Amniotic epithelial cell (primary cell): ENCODE measurements at places on chromosomes 7 and 10.
A peak's percentile ranks its signal among the peaks of the same experiment; 100 is the strongest.

GRCh38 chr7:151248346-151249033 lies at the start of gene SMARCD3:
TSS of gene SMARCD3 (minus strand) at chr7:151248694. CDS start at chr7:151248562, 132 bp downstream.
- peak; percentile 67 for DNase-seq

DNA sequence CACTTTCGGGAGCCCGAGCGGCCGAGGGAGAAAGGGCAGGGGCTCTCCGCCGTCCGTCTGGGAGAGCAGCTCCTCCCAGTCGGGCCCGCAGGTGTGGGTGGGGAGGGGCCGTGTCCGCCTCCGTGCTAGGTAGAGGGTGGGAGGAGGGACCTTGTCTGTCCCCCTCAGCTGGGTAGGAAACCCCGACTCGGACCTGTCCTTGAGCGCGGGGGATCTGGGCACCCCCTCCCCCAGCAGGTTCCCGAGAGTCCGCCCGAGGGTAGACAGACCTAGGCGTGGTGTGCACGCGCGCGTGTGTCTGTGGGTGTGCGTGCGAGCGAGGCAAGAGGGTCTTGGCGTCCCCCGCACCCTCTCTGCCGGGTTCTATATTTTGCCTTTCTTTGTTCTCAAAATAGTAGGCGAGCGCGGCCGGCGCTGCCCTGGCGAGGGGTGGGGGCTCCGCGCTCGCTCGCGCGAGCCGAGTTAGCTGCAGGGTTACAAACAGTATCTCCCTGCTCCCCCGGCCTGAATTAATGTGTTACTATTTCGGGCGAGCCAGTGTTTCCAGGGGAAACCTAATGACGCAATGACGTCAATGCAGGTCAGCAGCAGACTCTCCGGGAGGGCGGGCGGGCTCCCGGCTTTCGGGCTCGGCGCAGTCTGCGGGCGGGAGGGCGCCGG lies 73.9 kb upstream of the LEP start:
- DNase-seq, result peak; percentile 58

GRCh38 chr7:39145283-39145682 lies 167.6 kb downstream of the POU6F2 start:
- no peak for DNase-seq

GRCh38 chr7:50069613-50070012 lies 23.4 kb downstream of the ZPBP start:
- DNase-seq, result no peak

- DNase-seq, result no peak
Measured at GRCh38 chr7:108660465-108660864, 90.8 kb downstream of the DNAJB9 start.

- no peak for DNase-seq
Measured at GRCh38 chr7:128108641-128109423, 77.6 kb upstream of the LRRC4 start.

- no peak for DNase-seq
Measured at GRCh38 chr7:137305901-137306621, 37.5 kb downstream of the PTN start.

DNA sequence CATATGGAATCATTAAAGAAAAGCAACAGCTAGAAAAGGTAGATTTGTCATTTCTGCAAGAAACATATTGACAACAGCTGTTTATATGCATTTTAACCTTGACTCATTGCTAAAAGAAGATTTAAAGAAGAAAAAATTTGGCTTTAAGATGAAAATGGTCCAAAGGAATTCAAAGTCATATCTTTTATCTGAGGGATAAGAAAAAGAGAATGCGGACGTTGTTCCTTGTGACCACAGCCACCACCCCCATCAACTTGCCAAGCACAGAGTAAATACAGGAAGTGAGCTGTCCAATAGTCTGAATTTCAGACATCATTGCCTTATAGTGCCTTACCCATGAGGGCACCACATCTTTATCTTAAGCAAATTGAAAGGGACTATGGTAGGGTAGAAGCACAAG lies 7.3 kb upstream of the CRPPA start:
- DNase-seq, result peak; percentile 72

DNA sequence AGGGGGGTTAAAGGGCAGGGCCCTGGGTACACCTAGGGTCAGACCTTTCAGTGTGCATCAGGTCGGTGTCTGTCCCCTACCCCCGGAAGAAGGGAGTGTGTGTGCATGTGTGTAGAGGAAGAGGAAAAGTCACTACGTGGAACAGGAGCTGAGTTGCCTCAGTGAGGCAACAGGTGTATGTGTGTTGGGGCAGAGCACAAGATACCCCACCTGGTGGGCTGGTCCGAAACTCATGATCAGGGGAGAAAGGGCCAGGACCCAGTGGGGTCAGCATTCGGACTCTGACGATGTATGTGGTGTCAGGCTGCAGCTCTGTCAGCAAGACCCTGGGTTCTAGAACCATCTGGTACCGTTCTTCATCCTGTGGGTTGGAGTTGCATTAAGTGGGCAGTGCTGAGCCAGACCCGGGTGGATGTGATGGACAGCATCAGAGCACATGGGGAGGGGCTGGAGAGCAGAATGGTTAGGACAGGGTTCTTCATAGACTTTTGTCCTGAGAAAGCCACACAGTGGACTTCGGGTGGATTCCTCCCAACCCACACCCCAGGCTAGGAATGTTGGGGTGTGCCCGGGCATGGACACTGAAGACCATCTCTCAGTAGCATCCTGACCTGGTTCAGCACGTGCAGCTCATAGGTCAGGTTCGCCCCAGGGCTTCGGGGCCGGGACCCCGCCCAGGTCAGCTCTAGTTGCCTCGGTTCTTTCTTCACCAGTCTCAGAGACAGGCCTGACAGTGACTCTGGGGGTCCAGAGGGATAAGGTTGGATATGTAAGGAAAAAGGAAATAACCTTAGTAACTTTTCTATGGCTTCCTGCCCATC lies 10.7 kb downstream of the EPHA1 start:
- no peak for DNase-seq

GRCh38 chr7:30974605-30975255 lies 11.0 kb downstream of the GHRHR start:
- DNase-seq, result peak; percentile 37

DNA sequence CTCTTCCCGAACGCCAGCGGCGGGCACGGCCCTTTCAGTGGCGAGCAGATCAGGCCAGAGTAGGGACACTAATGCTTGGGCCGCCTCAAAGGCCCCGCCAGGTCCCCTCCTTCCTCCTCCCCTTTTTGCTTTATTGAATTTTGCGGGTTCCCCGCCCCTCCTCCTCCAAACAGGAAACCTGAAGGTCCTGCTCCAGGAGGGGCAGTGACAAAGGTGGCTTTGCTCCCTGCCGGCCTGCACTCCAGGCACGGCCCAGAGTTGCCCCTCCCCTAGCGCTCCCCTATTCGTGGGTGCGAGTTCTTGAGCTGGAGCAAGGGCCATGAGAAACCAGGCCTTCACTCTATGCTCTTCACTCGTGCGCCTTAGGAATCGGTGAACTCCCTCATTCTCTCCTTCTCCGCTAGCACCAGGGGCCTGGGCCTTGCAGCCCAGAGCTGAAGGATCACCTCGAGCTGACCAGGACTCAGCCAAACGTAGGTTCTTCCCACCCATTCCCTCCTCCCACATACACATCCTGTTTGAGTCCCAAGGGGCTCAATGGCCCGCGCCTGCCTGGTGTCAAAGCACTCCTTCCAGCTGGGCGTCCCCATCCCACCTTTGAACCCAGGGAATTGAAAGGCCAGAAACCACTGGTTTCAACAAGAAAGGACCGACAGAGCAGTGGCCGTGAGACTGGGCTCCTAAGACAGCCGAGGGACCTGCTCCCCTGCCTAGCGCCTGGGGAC lies 619 bp upstream of the HOXA6 start:
- no peak for DNase-seq

DNA sequence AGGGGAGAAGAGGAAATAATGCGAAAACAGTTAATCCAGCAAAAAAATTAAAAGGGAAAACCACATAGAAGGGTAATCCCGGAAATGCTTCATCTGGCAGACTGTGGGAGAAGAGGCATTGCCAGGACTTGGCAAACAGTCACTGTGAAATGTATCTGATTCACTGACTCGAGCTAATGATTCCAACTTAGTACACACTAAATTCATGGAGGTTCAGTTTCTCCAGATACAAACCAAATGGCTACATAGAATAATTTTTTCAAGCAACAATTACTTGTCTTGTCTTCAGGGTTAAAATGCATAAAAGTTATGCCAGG lies 36.4 kb downstream of the GDI2 start:
- DNase-seq, result peak; percentile 89

GRCh38 chr10:30435073-30435422 lies 1.1 kb downstream of the MAP3K8 start:
- peak; percentile 67 for DNase-seq

GRCh38 chr10:68871731-68872342 lies 29.3 kb upstream of the DDX50 start:
- peak; percentile 91 for DNase-seq

DNA sequence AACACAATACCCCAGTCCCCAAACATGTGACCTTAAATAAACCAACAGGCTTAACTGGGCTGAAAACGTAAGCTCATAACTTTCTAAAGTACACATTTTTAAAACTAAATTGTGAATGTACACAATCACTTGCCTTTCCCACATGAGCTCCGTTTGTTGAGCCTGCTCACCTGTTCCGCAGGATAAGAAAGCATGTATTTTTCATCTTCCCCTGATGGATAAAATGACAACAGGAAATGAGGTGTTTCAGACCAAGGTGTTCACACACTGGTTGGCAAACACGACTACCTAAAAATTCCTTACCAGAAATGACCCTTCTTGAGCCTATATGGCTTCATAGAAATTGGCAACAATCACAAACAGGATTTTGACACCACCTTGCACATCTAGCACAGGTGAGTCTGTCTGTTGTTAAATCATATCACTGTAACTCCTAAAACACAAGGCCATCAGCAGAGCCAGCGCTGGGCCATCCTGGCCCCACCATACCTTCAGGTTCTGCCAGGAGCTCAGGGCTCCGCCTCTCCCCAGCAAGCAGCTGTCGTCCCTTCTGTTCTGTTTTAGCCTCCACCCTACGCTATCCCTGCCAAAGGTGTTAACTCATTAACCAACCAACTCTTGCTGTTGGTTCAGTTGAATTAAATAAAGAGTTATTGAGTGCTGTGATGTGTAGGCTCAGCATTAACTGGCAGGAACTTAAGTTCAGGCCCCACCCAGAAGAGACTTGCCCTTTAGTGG lies 73.6 kb upstream of the RNF32 start:
- DNase-seq, result no peak

- DNase-seq, result no peak
Measured at GRCh38 chr10:42896735-42897134, 114.1 kb downstream of the BMS1 start.

DNA sequence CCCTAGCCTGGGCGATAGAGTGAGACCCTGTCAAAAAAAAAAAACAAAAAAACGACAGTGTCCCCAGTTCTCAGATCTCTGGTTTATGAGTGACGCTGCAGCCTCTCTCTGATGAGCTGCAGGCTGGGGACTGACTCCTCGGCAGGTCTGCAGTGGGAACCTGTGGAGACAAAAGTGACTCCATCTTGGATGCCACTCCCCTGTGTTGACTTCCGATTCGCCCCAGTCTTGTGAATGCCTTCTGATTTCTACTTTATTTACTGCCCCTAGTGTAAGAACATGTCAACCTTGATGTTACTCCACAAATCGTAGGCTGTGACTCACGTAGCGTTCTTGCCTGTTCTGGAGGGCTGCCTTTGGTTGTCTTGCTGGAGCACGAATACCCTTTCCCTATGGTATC lies 6.2 kb downstream of the TACR2 start:
- DNase-seq, result peak; percentile 10

DNA sequence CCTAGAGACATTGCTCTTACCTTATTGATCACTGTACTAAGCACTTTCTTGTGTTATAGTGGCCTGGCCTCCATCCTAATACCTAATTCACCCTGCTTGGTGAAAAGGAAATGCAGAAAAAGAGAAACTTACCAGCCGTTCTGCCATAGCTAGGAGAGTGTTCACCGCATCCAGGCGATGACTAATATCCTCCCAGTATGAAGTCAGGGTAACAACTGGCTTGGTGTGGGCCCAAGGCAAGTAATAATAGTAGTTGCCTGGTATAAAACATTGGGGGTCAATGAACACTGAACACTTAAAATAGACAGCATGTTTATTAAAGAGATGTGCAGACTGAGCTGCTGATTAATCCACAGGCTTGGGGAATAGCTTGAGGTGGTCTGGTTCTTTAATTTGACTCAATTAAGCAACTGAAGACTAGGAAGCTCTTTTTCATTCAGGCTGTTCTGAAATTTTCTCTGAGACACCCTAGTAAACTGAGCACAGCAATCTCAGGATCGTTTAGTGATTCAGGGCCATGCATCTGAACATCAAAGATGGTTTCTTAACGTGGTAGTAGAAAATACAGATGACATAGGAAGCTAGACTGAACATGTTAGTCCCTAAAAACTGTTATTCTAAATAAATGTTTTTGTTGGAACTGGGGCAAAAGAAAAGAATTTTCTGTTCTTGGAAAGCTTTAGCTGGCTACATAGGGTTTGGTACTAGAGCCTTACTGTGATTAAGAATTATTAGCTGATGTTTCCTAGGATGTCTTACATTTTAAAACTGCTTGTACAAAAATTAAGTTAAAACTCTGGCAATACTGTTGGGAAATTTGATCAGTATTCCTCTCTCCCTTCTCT lies 102.2 kb downstream of the MYOF start:
- peak; percentile 60 for DNase-seq

DNA sequence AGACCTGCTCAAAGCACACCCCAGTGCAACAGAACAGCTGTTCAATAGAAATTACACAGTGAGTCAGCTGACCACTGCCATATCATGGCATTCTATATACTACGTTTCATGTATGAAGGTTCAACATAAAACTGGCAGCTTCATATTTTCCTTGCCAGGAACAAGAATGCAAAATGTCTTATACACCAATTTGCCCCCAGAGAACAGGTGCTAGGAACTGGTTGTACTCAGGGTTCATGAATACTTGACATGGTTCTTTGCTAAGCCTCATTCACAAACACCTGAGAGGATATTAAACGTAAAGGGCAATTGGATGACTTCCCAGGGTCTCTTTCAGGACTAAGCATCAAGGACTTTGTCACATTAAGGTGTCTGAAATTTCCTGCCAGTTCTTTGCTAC lies 6.9 kb downstream of the MYOF start:
- DNase-seq, result no peak

DNA sequence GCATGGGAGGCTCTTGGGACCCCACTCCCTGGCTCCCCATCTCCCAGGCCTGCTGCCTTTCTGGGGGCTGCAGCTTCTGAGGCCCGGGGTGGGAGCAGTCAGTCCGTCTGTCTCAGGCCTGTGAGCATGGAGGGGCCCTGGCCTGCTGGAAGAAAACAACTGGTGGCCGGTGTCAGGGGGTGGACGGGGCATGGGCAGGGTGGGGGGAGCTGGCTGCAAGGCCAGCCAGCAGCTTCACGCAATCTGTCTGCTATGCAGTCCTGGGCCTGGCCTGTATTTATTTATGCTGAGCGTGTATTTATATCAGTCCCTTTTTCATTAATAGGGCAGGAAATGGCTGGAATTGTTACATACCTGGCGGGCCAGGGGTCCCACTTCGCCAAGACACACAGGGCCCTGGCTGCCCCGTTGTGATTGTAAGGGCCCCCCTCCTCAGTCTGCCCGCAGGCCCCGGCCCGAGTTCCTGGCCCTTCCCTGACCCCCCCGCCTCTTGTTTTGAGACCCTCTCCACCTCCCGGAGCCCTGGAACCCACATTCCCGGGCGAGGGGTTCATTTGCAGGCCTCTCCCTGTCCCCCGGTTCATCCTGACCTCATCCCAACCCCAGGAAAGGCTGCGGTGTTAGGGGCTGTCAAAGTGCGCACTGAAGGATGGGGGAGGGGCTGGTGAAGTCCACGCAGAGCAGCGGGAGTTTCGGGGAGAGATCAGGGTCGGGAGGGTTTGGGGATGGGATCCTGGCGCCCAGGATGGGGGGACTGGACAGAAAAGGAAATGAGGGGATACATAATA lies 8.2 kb downstream of the TMEM270 start:
- DNase-seq, result no peak

- no peak for DNase-seq
Measured at GRCh38 chr7:131503639-131504038, 52.8 kb downstream of the PODXL start.

GRCh38 chr10:101134299-101135127 lies 3.4 kb downstream of the TLX1 start:
- no peak for DNase-seq

GRCh38 chr7:40332516-40332915 lies 197.7 kb downstream of the SUGCT start:
- DNase-seq, result no peak
